Activated naive CD4-positive, alpha-beta T cell treated with anti-CD3 and anti-CD28 coated beads, Interleukin-2, amount 50 U/mL, for 72 hours (primary cell): ENCODE measurements at places on chromosomes 12 and 14. TPM values are rescaled to one million over a fixed set of nuclear protein-coding genes. Genes with fewer than 3 reads are reported as not detected.

DNA sequence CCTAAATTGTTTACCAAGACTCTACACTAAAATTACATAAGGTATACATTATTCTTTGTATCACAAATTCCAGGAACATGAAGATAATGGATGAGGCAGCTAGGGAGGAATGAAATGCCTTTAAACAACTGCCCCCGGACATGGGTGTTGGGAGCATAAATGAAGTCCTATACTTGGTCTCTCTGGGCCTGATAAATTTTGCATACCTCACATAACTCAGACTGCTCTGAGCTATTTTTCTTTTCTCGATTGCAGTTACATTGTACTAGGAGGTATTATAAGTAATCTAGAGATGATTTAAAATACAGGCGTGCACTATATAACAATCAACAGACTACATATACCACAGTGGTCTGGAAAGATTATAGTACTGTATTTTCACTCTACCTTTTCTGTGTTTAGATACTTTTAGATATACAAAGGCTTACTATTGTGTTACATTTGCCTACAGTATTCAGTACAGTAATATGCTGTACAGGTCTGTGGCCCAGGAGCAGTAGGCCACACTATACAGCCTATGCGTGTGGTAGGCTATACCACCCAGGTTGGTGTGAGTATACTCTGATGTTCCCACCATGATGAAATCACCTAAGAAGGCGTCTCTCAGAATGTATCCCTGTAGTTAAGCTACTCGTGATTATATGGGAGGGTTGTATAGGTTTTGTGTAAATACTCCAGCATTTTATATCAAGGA, 14.3 kb downstream of the FNTB start:
- DNase-seq: no peak

DNA sequence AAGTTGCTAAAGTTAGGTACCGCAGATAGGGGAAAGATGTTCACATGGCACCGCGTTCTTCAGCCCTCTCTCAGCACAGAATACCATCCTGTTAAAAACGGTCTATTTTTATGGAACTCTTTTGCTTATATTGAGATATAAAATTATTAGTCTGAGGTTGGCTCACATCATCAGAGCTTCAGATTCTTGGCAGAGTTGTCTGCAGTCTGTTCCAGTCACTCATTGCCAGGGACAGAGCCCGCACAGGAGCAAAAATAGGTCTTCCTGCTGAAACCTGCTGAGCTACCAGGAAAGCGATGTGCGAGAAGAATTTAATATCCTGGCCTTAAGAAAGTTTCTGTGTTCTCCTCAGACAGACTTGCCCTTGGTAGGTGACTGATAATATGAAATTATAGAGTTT, 249.8 kb downstream of the VRK1 start:
- DNase-seq: no peak

- DNase-seq: no peak
These were observed 42.8 kb downstream of the SLC8B1 start for GRCh38 chr12:113292091-113292490.

DNA sequence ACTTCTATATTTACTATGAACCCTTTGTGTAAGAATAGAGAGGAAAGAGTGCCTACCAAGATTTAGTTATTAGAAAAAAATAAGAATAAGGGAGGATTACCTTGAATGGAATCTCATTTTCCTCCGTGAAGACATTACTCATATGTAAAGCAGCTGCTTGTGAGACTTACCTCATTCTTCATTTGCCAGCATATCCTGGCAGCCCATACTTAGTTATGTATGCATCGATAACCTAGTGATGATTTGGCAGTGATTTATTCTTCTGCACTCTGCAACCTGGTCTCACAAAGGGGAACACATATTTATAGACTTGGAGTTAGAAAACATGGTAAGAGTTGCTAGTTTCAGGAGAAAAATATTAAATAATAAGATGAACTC, 56.8 kb downstream of the LRFN5 start:
- no peak for DNase-seq

DNA sequence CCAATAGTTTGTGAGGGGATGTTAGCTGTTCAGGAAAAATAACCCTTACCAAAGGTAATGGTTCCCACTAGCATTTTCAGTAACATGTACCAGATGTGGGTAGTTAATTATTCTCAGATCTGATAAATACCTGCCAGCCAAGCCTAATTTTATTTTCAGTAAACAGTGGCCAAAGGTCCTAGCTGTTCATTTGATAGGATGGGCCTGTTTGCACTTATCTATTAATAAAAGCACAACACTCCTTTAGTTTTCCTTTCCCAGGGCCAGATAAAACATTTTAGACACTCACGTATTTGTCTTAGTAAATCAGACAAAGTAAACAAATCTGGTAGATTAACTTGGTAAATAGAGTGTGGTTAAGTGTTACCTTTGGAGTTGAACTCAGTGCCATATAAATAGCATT, 345.1 kb downstream of the RAD51B start:
- no peak for DNase-seq

GRCh38 chr12:54036620-54037359, 3.9 kb downstream of the HOXC5 start:
- DNase-seq: no peak

- no peak for DNase-seq
These were observed 3.4 kb downstream of the DHH start for GRCh38 chr12:49091056-49091835.

- no peak for DNase-seq
These were observed 111.5 kb downstream of the SRGAP1 start for GRCh38 chr12:63955831-63956666.

Gene RPL36AL
- total RNA-seq: 206 TPM

Gene PARPBP
- total RNA-seq: 26.5 TPM

Gene PAWR
- 8.4 TPM for total RNA-seq
